ENCODE measurements at places on chromosomes 3 and 15.

DNA sequence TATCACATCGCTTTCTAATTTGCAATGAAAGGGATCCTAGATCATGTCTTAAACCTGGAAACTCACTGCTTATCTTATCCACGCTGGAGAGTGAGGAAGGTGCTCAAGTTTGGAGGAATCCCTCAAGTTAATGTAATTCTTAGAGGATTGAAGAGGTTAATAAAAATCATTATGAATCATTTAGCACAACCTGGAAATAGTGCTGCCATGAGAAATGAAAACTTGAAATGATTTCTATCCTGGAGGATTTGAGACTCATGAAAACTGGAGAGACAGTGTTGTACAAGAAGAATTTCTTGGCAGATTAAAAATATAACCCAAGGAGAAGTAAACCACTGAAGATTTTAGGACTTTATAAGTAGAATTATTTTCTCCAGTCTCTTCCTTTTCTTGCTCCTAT, 125.9 kb downstream of the ADAMTS9 start:
- no peak for DNase-seq

- no peak for DNase-seq
Observed at GRCh38 chr3:47581422-47581821, 2.8 kb upstream of the CSPG5 start.

DNA sequence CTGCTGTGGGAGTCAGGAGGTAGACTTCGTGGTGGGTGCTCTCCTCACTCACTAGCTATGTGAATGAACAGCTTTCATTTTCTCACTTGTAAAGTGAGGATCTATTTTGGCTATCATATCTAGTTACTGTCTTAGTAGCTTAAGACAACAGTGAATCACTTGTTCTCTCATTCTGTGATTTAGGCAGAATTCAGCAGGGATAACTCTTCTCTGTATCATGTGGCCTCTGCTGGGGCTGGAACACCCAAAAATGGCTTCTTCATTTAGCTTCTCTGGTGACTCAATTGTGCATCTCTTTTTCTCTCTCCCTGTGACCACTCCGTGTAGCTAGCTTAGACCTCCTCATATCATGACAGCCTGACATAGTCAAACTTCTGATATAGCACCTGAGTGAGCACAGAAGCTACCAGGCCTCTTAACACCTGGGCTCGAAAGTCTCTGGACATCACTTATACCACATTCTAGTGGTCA, 68.4 kb downstream of the BFSP2 start:
- no peak for DNase-seq

GRCh38 chr3:124483915-124484470, 246.3 kb upstream of the UMPS start:
- no peak for DNase-seq

- DNase-seq, result peak; percentile 68
Observed at GRCh38 chr15:48250640-48251076, 44.6 kb downstream of the SLC12A1 start.

DNA sequence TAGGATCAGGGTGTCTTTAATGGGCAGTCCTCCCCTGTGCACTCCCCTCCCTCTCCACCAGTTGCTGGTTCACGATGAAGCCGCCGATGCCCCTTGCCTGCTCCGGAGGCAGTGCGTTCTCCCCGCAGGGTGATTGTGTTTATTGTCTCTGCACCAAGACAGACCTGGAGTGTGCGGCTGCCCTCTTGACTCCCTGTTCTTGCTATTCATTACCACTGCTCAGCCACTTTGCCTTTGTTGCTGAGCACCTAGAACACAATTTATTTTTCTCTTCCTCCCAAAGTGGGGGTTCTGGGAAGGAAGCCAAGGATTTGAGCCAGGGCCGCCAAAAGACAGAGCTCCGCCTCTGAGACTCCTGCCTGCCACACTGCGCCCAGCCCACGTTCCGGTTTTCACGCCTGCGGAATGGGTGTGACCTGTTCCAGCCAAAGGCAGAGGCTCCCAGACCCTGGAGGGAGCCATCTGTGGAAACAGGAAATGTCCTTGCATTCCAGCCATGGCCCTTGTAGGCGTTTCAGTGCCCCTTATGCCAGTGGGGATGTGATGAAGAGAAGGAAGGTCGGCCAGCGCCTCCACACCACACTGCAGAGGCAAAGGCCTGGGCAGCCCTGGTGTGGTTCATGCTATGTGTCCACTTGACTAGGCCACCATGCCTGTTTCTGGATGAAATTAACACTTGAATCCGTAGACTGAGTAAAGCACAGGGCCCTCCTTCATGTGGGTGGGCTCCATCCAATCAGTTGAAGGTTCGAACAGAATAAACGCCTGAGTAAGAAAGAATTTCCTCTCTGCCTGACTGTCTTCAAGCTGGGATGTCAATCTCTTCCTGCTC, 85.8 kb downstream of the HMG20A start:
- no peak for DNase-seq

- DNase-seq, result no peak
Observed at GRCh38 chr3:126547721-126548120, 11.0 kb downstream of the C3orf22 start.

DNA sequence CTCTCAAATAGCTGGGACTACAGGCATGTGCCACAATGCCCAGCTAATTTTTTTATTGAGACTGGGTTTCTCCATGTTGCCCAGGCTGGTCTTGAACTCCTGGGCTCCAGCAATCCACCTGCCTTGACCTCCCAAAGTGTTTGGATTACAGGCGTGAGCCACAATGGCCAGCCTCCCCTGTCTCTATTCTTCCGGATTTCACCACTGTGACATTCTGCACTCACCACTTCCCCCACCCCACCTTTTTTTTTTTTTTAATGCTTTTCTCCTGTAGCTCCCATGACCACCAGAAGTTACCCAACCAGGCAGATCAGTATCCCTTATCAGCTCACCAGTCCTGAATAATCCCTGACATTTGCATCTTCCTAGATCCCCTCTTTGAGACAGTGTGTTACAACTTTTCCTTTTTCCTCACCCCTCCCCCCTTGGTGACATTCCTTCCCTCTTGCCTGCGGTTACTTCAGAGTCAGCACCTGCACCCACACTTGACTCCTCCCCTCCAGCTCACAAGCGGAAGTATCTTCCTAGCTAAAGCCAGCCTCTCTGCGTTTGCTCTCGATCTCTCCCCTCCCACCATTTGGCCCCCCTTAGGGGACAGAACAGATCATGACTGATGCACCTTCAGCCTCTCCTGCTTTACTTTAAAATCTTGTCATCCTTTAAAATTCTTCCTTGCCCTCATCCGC, 13.5 kb upstream of the ZNF592 start:
- peak; percentile 95 for DNase-seq

GRCh38 chr15:63493436-63493835, 11.0 kb upstream of the USP3 start:
- no peak for DNase-seq

- DNase-seq, result no peak
Observed at GRCh38 chr15:85333132-85333831, 47.1 kb upstream of the AKAP13 start.

- no peak for DNase-seq
Observed at GRCh38 chr15:43121863-43122262, 11.5 kb upstream of the TMEM62 start.

DNA sequence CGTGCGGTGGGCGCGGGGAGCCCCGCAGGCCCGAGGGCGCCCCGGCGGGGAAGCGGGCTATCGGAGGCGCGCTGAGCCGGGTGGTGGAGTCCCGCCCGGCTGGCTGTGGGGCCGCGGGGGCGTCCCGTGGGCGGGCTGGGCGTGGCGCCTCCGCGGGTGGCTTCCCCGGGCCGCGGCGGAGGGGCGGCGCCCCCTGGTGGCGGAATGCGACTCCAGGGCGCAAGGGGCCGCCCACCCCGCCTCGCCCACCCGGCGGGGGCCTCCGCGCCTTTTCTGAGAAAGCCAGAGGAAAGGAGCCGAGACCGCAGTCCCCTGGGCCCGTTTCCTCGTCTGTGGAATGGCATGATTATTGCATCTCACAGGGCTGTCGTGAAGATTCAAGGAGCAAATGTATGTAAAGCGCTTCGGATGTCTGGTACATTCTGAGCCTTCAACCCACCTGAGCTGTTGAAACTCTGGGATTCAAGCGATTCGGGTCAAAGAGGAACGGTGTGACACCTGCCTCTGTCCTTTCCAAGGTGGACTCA, 31.9 kb upstream of the RAB6B start:
- DNase-seq, result peak; percentile 36

DNA sequence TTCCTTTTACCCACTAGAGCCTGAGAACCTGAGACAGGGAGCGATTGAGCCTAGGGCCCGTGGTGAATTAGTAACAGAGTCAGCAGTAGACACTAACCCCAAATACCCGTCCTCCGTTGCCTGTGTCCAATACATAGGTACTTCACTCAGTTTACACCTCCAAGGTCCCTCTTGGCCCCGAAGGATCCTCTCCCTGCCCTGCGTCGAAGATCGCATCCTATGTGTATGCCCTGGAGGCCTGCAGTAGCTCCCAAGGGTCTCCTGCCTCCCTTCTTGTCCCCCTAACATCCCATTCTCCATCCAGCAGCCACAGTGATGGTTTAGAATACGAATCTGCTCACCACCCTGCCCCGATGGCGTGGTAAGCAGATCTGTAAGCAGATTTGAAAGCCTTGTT, 67.0 kb downstream of the ISG20 start:
- DNase-seq, result no peak

- no peak for DNase-seq
Observed at GRCh38 chr15:99102332-99103235, 2.3 kb upstream of the SYNM start.

DNA sequence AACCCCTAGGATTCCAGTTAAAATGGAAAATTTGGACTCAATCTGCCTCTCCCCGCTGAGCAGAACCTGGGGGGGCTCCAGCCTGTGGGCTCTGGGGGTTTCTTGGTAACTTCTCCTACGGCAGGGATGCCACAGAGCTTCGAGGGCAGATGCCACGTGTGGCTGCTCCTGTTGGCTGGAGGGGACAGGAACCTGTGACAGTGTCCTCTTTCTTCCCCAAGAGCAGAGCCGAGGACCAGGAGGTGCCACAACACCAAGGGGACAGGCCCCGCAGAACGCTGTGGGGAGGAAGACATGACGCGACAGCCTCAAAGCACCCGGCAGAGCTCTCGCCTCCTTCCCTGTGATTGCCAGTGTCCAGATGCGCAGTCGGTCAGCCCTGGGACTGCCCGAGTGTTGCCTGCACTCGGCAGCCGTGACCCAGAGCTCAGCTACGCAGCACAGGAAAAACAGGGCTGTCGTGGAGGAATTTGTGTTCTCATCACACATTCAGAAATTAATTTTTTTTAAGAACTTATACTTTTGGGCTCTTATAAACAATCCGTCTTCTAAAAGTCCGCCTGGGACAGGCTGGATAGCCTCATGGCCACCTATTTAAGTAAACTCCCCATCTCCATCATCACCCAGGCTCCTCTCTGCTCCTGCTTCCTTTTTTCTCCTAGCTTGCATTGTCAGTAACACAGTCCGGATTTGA, 131.9 kb upstream of the MEF2A start:
- DNase-seq, result no peak

- DNase-seq, result no peak
Observed at GRCh38 chr3:17967953-17968607, 225.6 kb upstream of the TBC1D5 start.

GRCh38 chr15:22786868-22787698, 639 bp downstream of the NIPA1 start:
- peak; percentile 38 for DNase-seq

- DNase-seq, result no peak
Observed at GRCh38 chr15:80423215-80423614, 19.0 kb downstream of the ARNT2 start.

- no peak for DNase-seq
Observed at GRCh38 chr3:99662838-99663570, 24.6 kb downstream of the COL8A1 start.

- DNase-seq, result no peak
Observed at GRCh38 chr15:97076011-97076410, 745.5 kb downstream of the NR2F2 start.

GRCh38 chr15:38231436-38231835, 21.2 kb upstream of the SPRED1 start:
- no peak for DNase-seq

- DNase-seq, result no peak
Observed at GRCh38 chr3:66098436-66098835, 59.7 kb upstream of the MAGI1 start.

- DNase-seq, result no peak
Observed at GRCh38 chr3:69579306-69580041, 159.8 kb upstream of the MITF start.

DNA sequence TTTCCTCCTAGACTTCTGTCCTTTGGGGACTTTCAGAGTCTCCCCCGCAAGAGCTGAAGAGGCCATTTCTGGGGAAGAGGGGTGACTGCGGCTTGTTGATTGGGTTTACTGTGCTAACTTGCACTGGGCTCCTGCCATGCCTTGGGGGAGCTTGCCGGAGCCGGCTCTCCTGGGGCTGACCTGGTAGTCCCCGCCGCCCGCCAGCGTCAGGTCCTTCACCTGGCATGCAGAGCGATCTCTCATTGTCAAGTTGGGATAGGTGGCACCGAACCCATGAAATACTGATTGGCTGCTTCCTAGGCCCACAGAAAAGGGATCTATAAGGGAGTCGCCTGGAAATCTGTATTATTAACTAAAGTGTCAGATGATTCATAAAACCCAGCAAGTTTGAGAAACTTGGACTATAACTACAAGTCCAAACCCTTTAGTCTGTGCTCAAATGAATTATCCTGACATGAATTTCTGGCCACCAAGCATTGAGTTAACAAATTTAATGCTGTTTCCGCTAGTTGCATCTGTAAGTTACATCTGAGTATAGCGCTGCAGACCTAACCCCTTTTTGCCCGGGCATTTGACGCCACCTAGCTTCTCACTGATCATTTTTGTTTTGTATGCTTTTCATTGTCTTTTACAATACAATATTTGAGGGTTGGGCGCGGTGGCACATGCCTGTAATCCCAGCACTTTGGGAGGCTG, 607 bp upstream of the IMP3 start:
- DNase-seq, result peak; percentile 81

GRCh38 chr3:121545049-121545573, 677 bp downstream of the POLQ start:
- DNase-seq, result peak; percentile 53

GRCh38 chr3:190044142-190044541, 76.6 kb downstream of the P3H2 start:
- no peak for DNase-seq

- DNase-seq, result no peak
Observed at GRCh38 chr3:107458871-107459270, 63.9 kb upstream of the BBX start.

DNA sequence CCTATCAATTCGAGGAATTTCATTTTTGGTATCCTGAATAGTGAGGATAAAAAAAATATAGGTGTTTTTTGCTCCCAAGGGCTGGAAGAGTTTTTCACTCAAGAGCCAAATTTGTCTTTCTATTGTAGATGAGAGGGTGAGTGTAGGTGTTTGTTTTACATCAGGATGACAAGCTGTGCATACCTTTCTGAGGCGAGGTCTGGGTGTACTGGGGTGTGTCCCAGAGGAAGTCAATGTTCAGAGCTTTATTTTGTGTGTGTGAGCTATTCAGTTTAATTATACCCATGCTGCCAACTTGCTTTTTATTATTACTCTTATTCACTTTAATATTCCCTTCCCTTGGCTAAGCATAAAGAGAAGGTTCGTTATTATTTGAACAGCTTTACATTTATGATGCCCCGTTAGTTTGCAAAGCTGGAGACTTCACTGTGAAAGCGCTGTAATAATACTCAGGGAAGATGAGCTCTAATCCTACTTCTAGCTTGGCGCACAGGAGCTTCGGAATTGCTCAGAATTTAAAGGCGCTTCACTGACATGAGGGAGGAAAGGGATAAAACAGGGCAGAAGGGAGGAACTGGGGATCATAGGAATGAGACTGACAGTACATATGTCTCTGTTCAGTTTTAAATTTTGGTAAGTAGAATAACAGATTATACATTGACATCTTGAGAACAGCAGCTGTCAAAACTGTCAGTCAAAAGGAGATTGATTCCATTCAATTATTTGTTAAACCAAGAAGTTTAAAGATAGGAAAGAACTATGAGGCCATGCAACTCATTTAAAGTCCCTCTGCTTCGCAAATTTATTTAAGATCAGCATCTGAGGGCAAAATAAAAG, 117.7 kb upstream of the TP63 start:
- no peak for DNase-seq

Data from NAMALWA (cell line).